GM19239 (cell line): ENCODE measurements at places on chromosomes 11 and 22.

GRCh38 chr11:65859812-65860277 is 388 bp upstream of the MUS81 start:
- no peak for DNase-seq

- peak; percentile 5 for DNase-seq
These were observed 442 bp downstream of the COPB1 start for GRCh38 chr11:14499178-14499559.

- DNase-seq = no peak
These were observed 113.7 kb upstream of the BLID start for GRCh38 chr11:122229481-122230384.

DNA sequence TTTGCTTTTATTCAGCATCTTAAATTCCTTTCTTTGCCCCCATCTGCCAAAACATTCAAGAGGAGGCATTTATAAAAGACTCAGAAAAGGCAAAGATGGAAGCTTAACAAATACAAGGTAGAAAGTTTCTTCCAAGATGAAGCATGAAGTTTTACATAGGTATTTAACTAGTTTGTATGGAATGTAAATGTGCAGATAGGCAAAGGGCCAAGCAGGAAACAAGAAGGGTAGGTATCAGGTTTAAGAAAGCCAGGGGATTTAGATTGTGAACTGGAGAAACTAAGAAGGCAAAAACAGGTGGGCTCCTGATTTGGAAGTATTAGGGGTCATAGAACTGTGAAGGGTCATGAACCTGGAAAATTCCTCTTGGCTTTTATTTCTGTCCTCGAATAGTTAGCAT is 62.6 kb downstream of the PPP2R1B start:
- no peak for DNase-seq

DNA sequence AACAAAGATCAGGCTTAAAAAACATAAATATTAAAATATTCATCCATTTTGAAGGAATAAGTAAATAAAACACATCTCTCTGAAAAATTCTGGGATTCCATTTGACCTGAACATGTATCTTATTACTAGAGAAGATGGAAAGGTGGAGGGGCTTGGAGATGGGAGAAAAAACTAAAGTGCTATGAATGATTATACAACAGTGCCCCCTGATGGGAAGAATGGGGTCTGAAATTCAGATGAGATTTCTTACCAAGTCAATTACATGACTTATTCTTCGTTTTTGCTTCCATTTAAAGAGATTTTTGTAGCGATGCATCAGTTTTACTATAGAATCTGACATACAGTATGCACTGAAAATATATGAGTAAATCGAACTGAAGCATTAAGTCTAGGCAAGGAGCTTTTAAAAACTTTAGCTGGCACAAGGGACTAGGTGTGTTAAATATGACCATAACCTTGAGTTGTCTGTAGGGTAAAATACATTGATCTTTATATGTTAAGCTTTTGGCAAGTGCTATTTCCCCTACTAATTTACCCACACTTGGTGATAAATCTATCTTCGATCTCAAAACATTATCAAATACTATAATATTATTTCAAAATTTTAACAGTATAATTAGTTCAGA is 718.8 kb downstream of the CNTN5 start:
- DNase-seq = peak; percentile 1
